ENCODE measurements at places on chromosomes 1 and 21.

GRCh38 chr1:3073186-3073488 is 4.1 kb downstream of the PRDM16 start:
- DNase-seq: no peak

DNA sequence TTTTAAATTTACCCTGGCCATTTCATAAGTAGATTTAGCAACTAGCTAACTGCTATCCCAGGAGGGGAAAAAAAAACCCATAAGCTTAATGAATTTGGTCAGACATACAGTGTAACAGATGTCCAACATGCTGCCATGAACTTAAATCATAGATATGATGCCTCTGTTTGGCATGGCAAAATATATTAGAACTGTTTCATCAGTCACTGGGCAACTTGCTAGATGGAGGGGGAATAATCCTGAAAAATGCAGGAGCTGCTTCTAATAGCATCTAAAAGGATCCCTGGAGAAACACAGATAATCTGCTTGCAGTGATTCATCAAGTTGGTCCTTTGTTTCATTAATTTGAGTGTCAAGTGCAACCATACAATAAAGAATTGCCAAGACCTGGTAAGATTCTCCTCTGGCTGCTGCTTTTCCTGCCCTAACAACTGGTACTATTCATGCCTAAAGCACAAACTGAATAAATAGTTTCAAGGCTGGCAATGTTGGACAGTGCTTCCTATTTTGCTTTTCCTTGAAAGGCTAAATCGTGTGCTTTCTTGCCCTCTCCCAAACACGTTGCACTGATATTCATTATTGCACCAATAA is 1.5 kb upstream of the ST6GALNAC5 start:
- no peak for DNase-seq

DNA sequence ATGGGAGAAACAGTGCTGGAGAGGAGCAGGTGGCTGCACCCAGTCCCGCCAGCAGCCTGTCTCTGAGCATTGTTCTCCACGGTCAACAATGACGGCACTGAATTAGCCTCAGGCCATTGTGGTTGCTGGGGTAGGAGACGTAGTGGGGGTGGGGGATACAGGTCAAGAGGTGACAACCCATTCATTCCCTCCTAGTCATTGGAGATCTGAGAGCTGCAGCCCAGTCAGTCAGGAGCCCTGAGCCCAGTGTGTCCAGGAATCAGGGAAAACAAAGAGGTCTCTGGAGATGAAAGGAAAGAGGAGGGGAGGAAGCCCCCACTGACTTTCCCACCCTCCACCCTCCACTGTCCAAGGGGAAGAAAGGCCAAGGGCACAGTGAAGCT is 15.3 kb downstream of the SMIM12 start:
- peak; percentile 70 for DNase-seq

DNA sequence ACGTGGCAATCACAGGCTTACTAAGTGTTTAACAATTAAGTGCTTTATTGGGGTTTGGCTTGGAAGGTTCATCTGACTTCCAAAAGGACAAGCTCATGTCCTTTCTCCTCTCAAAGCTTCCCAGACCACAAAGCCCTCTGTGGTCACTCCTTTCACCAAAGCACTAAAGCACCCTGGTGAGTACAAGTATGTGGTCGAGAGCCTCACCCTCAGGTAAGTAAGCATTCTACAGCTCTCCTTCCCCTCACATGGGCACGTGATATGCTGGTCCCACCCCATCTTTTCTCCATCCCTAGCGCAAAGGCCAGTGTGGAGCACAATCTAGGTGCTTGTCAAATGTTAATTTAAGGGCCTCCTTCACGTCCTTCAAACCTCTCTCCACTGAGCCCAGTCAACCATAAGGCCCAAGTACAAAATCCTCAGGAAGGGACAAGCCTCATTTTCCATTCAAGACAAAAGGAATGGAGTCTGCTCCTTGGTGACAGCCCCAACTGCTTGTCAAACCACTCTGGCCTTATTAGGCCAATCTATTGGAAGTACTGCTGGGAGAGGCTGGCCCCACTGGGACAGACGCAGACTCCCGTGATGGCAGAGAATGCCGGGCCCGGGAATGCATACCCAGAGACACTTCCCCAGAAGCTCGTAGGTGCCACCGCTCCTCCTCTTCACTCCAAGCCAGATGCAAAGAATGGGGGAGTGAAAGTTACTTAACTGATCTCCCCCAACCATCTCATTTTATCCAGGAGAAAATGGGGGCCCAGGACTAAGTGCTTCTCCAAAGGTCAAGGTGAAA is 7.8 kb downstream of the STMN1 start:
- DNase-seq: no peak

DNA sequence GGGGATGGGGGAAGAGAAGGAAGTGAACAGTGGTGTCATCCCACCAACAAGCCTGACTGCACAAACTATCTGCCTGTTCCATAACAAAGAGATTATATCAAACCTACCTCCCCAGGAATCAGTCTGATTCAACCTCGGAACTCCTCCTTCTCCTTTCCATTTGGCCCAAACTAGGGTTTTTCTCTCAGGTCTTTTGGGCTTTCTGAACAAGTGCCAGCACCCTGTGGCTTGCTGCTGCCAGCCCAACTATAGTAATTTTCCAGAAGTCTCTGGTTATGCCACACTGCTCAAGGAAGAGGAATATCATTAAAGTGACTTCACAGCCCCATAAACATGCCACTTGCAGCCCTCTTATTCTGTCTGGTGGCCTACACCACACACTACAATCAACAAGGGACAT is 70.5 kb downstream of the RGS7 start:
- DNase-seq: no peak

GRCh38 chr1:29457496-29458368 is 221.4 kb downstream of the PTPRU start:
- no peak for DNase-seq

GRCh38 chr1:113691184-113691583 is 68.1 kb downstream of the PHTF1 start:
- no peak for DNase-seq
